Thymus (tissue), 14 donors: ENCODE measurements at places on chromosomes 2 and 18. TPM values are rescaled to one million over a fixed set of nuclear protein-coding genes. Genes with fewer than 3 reads are reported as not detected.

DNA sequence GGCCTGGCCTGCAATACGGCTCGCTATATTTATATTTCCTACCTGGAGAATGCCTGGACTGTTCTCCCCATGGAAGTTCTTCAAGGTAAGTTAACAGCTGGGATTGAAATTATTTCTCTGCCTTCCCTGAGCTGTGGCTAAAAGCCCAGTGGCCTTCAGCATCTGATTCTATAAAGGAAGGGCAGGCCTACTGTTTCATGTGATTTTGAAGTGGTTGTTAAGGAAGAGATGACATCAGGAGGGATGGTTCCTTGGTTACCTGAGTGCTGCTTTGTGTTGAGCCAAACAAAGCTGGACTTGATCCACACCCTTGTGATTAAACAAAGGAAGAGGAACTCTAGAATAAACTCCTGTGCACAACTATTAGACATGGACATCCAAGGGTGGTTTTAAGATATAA lies 61.6 kb downstream of the MFSD6 start:
- no peak for DNase-seq
- H3K4me3 ChIP-seq: no peak overlapping the region
- H3K4me1 ChIP-seq: no peaks in the 10 kb centered on the region

DNA sequence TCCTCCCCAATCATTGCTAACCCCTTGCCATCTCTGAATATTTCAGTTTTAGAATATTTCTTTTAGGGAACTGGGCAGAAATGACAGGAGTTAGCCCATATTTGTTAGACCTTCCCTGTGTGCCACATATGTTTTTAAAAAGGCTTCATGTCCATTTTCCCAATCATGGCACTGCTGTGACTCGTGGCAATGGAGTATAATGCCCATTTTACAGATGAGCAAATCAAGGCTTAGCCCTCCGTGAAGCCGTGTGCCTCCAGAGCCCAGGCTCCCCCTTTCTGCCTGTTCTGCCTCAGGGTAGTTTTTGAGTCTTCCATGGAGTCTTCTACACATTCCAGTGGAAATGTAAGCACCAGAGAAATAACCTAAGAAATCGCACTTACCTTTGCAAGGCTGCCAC lies 130.1 kb downstream of the KCTD1 start:
- DNase-seq: no peak
- no peaks in the 10 kb centered on the region for H3K4me1 ChIP-seq
- H3K36me3 ChIP-seq: no peaks in the 10 kb centered on the region
- no peak overlapping the region for H3K27ac ChIP-seq
- no peak overlapping the region for H3K4me3 ChIP-seq

GRCh38 chr2:233323851-233324250 lies 16.2 kb downstream of the SAG start:
- no peak for DNase-seq
- H3K4me3 ChIP-seq: no peak overlapping the region
- peaks cover 2% of the 10 kb centered on the region for H3K27me3 ChIP-seq
- no peaks in the 10 kb centered on the region for H3K4me1 ChIP-seq
- H3K27ac ChIP-seq: no peak overlapping the region
- H3K36me3 ChIP-seq: no peaks in the 10 kb centered on the region

- no peak for DNase-seq
- no peaks in the 10 kb centered on the region for H3K4me1 ChIP-seq
- H3K27me3 ChIP-seq: no peaks in the 10 kb centered on the region
- no peaks in the 10 kb centered on the region for H3K36me3 ChIP-seq
- H3K4me3 ChIP-seq: no peak overlapping the region
Observed at GRCh38 chr2:225479386-225479785, 79.9 kb downstream of the NYAP2 start.

GRCh38 chr2:196480653-196481323 lies 158.7 kb upstream of the CCDC150 start:
- H3K27me3 ChIP-seq: peaks cover 2% of the 10 kb centered on the region
- no peak overlapping the region for H3K4me3 ChIP-seq
- no peaks in the 10 kb centered on the region for H3K36me3 ChIP-seq
- H3K4me1 ChIP-seq: no peaks in the 10 kb centered on the region
- DNase-seq: no peak

DNA sequence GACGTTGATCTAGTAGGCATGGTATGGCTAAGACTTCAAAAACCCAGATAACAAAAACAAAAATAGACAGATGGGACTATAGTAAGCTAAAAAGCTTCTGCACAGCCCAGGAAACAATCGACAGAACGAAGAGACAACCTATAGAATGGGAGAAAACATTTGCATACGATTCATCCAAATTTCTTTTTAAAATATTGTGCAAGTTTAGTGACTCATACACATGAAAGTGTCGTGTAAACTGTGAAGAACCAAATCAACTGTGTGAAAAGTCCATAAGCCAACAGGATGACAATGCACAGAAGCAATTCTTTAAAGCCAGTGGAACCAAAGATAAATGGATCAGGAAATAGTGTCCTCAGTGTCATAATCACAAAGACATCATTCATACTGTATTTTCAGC lies 671.1 kb downstream of the RNF144A start:
- no peaks in the 10 kb centered on the region for H3K27me3 ChIP-seq
- H3K27ac ChIP-seq: no peak overlapping the region
- no peak for DNase-seq
- H3K36me3 ChIP-seq: no peaks in the 10 kb centered on the region

DNA sequence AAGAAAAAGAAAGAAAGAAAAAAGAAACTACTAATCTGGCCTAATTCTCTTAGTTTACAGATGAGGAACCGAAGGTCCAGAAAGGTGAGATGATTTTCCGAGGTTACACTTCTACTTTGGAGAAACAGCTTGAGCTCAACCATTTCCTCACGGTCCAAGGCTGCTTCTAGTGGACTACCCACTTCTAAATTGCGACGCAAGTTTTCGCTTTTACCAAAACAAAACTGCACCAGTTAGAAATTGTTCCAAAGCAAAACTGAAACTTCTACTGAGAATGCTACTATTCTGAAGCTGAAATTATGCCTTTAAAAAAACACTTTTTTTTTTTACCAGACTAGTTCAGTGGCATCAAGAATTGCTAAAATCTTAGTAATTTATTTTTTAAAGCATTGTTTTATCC lies 101.6 kb downstream of the INO80D start:
- H3K36me3 ChIP-seq: no peaks in the 10 kb centered on the region
- H3K4me3 ChIP-seq: no peak overlapping the region
- H3K27ac ChIP-seq: no peak overlapping the region
- DNase-seq: peak; percentile 10
- no peaks in the 10 kb centered on the region for H3K4me1 ChIP-seq
- no peaks in the 10 kb centered on the region for H3K27me3 ChIP-seq

DNA sequence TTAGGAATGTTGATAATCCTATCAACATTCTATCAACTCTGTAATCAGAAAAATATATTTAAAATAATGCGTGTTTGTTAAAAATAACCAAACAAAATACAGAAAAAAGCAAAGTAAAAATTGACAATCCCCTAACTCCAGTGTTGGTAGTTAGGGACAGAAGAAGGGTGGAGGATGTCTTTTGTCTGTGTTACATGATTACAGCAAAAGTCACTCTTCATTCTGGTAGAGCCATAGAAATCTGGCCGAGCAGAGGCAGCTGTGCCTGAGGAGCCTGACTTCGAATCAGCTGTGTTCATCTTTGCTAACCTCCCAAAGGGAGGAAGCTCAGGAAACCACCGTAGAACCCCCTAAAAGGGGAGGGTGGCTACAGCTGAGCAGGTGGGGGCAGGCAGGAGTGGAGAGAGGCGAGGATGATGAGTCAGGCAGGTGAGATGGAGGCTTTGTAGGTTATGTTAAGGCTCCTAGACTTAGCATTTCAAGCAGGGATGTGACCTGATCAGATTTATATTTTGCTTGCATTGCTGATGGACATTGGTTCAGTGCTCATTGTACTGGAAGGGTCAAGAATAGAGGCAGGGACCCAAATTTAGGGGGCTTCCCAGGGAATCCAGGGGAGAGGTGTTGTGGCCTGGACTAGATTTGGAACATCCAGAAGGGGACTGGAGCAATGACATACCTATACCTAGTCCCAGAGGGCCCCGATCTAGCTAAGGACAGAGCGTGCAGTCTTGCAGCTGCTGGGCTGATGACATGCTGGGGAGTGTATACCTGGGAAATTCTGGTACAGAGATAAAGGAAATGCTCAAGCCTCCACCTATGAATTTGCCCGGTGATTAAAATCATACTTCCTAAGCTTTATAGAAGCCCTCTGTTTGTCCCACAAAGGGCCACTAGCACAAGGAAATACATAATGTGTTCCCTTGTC lies 95.7 kb downstream of the NEDD4L start:
- DNase-seq: no peak
- no peaks in the 10 kb centered on the region for H3K36me3 ChIP-seq
- no peak overlapping the region for H3K4me3 ChIP-seq
- no peaks in the 10 kb centered on the region for H3K4me1 ChIP-seq
- peaks cover 3% of the 10 kb centered on the region for H3K27me3 ChIP-seq

- no peak overlapping the region for H3K4me3 ChIP-seq
- H3K27ac ChIP-seq: no peak overlapping the region
- no peaks in the 10 kb centered on the region for H3K27me3 ChIP-seq
- H3K4me1 ChIP-seq: no peaks in the 10 kb centered on the region
- DNase-seq: no peak
- H3K36me3 ChIP-seq: no peaks in the 10 kb centered on the region
Observed at GRCh38 chr2:178723786-178724346, 83.4 kb downstream of the TTN start.

- H3K4me1 ChIP-seq: no peaks in the 10 kb centered on the region
- no peak for DNase-seq
- H3K27ac ChIP-seq: no peak overlapping the region
- H3K4me3 ChIP-seq: no peak overlapping the region
- H3K36me3 ChIP-seq: no peaks in the 10 kb centered on the region
Observed at GRCh38 chr18:26442126-26442525, 106.2 kb downstream of the KCTD1 start.

DNA sequence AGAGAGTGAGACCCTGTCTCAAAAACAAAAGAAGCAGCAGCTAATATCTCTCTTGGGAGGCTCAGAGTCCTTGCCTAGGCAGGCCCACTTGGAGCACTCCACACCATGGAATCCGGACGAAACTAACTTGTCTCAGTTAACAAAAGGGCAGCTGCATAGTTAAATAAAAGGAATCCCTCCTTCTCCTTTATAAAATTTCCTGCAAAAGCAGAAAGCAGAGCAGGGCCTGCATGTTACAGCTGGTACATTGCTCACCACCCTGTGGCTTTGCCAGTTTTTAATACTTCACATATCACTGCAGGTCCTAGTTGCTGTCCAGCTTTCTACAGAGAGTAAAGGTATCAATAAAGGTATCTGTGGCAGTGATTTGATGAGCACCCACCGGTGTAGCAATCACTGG lies 93.6 kb downstream of the ASAP2 start:
- H3K4me1 ChIP-seq: no peaks in the 10 kb centered on the region
- H3K36me3 ChIP-seq: no peaks in the 10 kb centered on the region
- no peak for DNase-seq
- no peak overlapping the region for H3K4me3 ChIP-seq
- H3K27ac ChIP-seq: no peak overlapping the region

DNA sequence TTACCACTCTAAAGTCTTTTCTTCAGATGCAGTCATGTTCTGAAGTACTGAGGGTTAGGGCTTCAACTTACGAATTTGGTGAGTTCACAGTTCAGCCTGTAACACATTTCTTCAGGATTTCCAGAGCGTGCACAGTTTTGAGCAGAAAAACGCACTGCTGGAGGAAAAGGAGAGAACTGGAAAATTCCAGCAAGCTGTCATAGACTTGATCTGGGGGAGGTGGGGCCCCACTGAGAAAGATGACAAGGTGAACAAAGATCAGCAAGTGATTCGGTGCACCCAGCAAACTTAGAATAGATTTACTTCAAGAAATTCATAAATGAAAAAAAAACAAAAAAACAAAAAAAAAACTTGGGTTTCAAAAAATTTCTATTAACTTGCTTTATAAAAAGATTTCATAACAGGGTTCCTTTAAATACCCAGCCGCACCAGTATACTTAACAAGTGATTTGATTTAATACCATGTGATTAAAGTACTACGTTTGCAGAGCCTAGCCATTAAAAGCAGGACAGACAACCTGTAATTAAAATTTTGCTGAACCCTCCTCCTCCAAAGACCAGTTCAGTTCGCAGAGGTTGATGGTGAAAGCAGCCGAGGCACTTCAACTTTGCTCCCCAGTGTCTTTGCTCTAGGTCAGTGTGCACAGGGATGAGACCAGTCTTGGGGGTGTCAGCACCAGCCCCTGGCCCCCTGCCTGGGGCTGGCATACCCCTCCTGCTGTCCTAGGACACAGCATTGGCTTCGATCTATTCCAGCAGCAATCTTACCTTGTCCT lies 30.5 kb downstream of the CTIF start:
- H3K27me3 ChIP-seq: no peaks in the 10 kb centered on the region
- no peak overlapping the region for H3K4me3 ChIP-seq
- no peaks in the 10 kb centered on the region for H3K4me1 ChIP-seq
- H3K36me3 ChIP-seq: no peaks in the 10 kb centered on the region
- no peak for DNase-seq
- H3K27ac ChIP-seq: no peak overlapping the region

DNA sequence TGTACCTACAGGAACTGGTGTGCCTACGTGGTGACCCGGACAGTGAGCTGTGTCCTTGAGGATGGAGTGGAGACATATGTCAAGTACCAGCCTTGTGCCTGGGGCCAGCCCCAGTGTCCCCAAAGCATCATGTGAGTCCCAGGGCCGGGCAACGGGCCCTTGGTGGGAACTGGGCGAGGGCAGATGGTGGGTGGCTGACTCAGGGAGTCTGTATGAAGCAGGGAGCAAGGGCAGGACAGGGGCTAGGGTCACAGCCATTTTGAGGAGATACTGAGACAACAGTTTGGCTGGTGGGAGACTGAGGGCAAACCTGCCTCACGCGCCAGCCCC lies 1.7 kb downstream of the EMILIN1 start:
- H3K4me1 ChIP-seq: peaks cover 66% of the 10 kb centered on the region
- no peak overlapping the region for H3K4me3 ChIP-seq
- no peak for DNase-seq
- no peaks in the 10 kb centered on the region for H3K27me3 ChIP-seq
- no peaks in the 10 kb centered on the region for H3K36me3 ChIP-seq
- H3K27ac ChIP-seq: no peak overlapping the region

DNA sequence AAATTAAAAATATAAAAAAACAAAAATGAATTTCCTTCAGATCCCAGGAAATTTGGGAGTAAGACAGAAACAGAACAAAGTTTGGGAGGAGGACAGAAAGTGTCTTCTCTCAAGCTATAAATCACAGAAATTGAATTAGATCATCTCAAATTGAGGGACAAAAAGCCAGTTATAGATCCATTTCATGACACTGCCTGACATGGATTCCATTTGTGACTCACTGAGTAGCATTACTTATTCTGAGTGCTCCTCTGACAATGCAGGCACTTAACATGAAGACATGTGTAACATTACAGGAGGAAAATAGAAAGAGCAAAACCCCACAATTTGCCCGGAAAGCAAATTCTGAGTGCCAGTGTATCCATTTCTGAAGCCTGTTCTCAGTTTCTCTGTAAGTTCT lies 63.9 kb upstream of the CREB1 start:
- no peak overlapping the region for H3K4me3 ChIP-seq
- no peaks in the 10 kb centered on the region for H3K36me3 ChIP-seq
- H3K27me3 ChIP-seq: no peaks in the 10 kb centered on the region
- H3K4me1 ChIP-seq: peaks cover 2% of the 10 kb centered on the region
- no peak for DNase-seq

The LCT gene
- total RNA-seq: 1.1 TPM

The VWA3B gene
- 3.2 TPM for total RNA-seq

The NMUR1 gene
- total RNA-seq: 0.05 TPM

The NEB gene
- total RNA-seq: 3.9 TPM

The SERPINB11 gene
- not detected for total RNA-seq

The AGXT gene
- total RNA-seq: 0.14 TPM

The PROKR1 gene
- total RNA-seq: 0.05 TPM

The COLEC11 gene
- 5.2 TPM for total RNA-seq

The BOLA3 gene
- 41.7 TPM for total RNA-seq

The SNTG2 gene
- 0.33 TPM for total RNA-seq

The STPG4 gene
- 0.14 TPM for total RNA-seq

The KCNIP3 gene
- 21.4 TPM for total RNA-seq
